ENCODE measurements at places on chromosomes 3 and 15. TPM values are rescaled to one million over a fixed set of nuclear protein-coding genes. Genes with fewer than 3 reads are reported as not detected.

DNA sequence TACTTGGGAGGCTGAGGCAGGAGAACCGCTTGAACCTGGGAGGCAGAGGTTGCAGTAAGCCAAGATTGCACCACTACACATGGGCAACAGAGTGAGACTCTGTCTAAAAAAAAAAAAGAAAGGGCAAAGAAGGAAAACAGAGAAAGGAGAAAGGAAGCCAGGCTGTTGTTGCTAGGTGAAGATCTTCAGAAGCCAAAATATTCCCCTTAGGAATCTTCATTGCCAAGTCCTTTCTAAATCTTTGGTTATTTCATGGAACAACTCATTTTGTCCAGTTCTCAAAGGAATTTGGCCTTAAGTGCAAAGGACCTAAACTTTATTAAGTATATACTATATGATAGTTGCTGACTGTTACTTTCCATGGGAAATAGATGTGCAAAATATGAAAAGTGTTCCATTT is 59.2 kb upstream of the OSBPL11 start:
- no peak for DNase-seq

DNA sequence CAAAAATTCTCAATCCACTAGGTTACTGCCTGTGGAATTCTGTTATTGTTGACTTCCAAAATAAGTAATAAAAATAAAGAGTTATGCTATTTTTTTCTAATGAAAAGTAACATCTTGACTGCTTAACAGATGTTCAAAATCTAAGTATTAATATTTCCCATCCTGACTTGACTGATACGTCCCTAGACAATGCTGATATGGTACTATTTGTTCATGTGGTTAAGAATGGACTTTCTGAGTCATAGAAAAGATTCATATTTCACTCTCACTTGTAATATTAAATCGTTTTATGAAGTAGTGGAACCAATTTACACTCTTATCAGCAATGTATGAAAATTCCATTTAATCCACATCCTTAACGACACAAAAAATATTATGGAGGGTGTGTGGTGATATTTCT is 104.8 kb upstream of the PLSCR5 start:
- no peak for DNase-seq

MITF gene
- 0.81 TPM for total RNA-seq

EXD1 gene
- total RNA-seq: not detected

GRCh38 chr3:36741285-36741684 is 23.1 kb downstream of the DCLK3 start:
- no peak for DNase-seq

DNA sequence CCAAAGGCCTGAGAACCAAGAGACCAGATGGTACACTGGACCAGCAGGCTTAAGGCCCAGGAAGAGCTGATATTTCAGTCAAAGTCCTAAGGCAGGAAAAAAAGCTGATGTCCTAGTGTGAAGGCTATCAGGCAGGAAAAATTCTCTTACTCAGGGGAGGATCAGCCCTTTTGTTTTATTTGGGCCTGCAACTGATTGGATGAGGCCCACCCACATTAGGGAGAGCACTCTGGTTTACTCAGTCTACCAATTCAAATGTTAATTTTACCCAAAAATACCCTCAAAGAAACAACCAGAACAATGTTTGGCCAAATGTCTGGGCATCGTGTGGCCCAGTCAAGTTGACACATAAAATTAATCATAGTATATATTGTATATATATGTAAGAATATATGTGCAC is 24.5 kb upstream of the MYRIP start:
- no peak for DNase-seq

All from CD8-positive, alpha-beta memory T cell (primary cell).